Stimulated activated CD8-positive, alpha-beta memory T cell treated with anti-CD3 and anti-CD28 coated beads, Interleukin-2, amount 100 ng/mL, for 1 hour (primary cell): ENCODE measurements at places on chromosomes 4 and X.

GRCh38 chr4:14528918-14529317 lies 473.4 kb upstream of the CPEB2 start:
- no peak for DNase-seq

- no peak for DNase-seq
These were observed 53.6 kb upstream of the HPSE start for GRCh38 chr4:83388313-83388676.

DNA sequence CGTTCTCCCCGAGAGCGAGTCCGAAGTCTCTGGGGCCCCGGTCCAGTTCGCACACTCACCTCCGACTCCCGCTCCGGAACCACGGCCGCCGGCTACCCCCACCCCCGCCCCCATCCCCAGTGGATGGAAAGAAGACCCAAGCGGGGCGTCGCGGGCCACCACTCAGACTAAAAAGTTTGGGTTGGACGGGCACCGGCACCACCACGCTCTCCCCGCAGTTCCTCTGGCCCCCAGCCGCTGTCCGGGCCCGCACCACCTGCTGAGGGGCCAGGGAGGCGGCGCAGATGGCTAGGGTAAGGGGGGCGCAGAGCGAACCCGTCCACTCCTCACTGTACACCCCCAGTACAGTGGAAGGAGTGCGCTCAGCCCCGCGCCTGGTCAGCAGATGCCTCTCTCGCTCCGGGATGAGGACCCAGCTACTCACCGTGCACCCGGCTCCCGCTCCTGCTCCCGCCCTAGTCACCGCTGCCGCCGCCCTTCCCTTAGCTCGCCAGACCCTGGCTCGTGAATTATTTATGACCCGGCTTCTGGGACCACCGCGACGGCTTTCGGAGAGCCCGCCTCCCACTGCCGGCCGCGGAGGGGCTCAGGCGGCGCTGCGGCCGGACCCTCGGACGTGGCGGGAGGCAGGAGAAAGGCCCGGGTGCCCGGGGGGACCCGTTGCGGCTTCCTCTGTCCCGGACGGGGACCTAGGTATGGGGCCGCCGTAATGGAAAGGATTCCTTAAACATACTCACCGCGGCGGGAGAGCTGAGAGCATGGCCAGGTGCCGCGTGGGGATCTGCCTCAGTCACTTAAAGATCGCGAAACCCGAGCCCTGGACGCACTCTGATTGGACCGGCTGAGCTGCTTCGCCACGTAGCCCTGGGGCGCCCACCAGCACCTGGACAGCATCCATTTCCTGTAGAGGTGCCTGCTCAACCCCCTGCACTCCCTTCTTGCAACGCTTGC lies at the start of gene PROM1:
PROM1 (minus strand) TSS at position 783 of the 951 bp plus-strand sequence. CDS start 8,117 bp downstream, outside the sequence.
- no peak for DNase-seq

DNA sequence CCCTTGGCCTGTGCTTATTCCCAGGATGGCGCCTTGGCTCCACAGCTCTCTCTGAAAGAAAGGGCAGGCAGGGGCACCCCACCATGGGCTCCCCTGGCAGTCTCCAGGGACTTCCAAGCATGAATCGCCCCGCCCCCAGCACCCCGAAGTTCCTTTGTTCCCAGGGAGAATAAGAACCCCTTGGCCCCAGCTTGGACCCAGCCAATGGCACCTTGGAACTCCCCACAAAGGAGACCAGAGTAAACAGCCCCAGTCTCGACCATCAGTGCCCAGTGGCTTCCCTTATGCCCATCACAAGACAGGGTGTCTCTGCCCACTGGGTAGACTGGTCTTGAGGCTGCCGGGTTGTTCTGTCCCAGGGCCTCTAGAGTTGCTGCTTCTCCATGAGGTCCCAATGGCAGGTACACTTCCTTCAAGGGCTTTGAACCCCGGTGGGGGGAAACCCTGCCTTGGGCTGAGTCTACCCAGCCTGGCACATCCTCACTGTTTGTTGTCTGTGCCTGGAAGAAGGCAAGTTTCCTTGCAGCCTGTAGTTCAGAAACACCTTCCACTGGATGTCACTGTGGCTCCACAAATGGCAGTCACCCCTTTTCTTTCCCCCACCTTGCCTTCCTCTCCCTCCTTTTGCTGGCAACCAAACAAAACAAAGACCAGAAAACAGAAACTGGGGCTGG lies 30.8 kb downstream of the NBDY start:
- DNase-seq = no peak

DNA sequence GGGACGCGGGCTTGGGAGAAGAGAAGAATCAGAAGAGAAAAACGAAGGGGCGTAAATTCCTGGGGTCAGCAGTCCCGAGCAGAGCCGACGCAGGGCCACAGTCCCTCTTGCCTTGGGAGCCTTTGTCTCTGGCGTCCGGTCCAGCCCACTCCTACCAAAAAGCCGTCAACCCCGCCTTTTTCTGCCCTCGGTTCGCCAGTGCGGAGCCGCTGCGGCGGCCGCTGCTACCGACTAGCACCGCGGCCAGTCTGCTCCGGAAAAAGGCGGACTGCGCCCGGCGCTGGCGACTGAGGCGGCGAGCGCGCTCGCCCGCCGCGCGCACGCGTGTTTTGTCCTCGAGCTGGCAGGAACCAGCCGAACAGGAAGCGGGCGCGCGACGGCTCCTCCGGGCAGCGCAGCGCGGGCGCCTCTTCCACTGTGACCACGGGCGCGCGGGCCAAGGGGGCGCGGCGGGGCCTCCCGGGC lies 502 bp downstream of the HNRNPDL start:
- DNase-seq = no peak

- DNase-seq = no peak
These were observed 134.0 kb downstream of the MID1 start for GRCh38 chrX:10486373-10486772.

- DNase-seq = no peak
These were observed 13.6 kb downstream of the HTRA3 start for GRCh38 chr4:8283161-8283560.

- no peak for DNase-seq
These were observed 13.6 kb upstream of the HELT start for GRCh38 chr4:185004562-185005218.

GRCh38 chr4:6840062-6840976 lies 57.8 kb downstream of the KIAA0232 start:
- DNase-seq = no peak

GRCh38 chr4:148214529-148215166 lies 227.6 kb downstream of the NR3C2 start:
- no peak for DNase-seq

GRCh38 chr4:156774422-156774821 lies 197.2 kb downstream of the PDGFC start:
- no peak for DNase-seq

- no peak for DNase-seq
These were observed 191.7 kb upstream of the EDNRA start for GRCh38 chr4:147289181-147289580.

DNA sequence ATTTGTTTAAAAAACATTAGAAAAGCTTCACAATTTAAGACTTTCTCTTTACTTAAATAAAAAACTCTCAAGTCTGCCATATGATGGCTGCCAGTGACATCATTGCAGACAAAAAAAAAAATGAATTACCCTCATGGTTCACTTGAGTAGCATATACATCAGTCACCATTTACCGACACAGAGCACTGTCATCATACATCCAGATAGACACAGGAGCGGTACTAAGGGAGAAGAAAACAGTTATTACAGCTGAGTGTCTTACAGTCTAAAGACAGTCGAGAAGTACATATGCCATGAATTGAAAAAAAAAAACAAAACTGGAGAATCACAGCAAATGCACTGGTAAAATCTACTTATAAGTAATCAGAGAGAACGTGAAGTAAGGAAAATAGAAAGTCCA lies 405.7 kb upstream of the GALNT7 start:
- no peak for DNase-seq

DNA sequence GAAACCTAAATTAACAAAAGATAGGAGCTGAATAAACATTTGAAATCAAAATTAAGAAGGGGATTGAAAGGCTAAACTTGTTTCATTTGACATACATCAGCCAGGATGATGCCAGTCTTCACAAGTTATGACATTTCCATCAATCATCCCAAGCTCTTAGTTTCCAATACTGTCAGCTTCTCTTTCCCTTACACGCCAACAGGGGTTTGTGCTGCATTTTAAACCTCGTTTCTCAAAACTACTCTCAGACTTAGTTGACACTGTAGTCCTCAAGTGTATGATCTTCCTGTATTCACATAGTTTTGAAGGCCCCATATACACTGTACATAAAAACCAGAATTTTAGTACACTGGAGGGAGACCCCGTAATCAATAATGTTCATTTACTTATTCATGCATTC lies 840 bp upstream of the P2RY10 start:
- DNase-seq = no peak

DNA sequence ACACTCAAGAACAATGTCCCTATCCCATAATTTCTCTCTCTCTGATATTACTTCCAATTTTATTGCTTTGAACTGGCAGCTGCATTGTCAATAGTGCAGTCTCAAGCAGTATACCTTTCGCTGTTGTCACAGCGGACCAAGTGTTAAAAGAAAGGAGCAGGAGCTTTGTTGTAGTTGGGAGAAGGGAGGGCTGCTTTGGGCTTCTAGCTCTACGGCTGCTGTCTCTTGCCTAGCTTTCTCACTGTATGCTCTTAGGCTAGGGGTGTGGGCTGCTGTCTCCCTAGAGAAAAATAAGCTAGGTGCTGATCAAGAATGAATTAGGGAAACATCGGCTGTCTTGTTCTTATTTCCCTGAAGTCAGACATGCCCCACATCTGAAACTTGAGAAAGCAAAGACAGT lies 52.5 kb downstream of the TRPC5OS start:
- no peak for DNase-seq
